ENCODE measurements at places on chromosomes 7 and 10.

DNA sequence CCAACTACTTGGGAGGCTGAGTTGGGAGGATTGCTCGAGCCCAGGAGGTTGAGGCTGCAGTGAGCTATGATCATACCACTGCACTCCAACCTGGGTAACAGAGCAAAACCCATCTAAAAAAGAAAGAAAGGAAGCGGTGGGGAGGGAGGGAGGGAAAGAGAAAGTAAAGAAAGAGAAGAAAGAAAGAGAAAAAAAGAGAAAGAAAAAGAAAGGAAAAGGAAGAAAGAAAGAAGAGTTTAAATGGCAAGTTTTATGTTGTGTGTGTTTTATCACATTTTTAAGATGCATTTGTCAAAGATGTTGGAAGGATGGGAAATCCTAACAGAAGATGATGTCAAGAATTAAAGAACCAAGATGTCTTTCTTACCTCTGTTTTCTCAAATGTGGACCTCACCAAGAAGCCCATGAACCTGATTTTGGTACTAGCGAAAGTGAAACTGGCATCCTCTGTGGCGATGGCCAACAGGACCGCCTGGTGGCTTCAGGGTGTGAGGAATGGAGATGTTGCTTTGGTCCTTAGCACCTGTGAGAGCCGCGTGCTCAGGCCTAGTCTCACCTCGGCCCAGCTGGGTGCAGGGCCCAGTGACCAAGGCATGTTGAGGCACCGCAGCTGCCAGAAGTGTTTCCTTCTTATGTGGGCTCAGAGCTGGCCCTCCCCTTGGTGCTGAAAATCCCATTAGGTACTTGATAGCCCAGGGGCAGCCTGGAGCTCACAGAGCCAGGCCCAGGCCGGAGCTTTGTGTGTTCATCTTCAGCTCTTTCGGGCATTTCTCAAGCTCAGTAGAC lies 9.8 kb downstream of the UCMA start:
- no peak for DNase-seq

DNA sequence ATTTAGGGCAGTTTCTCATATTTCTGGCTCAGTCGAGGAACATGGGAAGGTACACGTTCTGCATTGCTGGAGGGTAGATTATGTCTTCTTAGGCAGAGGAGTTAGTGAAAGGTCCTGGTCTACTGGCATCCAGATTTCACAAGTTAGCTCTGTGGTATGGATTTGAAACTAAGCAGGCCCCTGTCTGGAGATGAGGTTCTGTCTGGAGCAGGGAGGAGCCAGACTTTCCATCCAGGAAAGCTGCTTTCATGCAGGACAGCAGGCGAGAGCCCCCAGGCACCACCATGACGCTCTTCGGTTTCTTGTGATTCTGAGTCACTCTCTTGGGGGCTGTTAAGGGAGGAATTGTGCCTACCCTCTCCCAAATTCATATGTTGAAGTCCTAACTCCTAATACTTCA lies 184.3 kb downstream of the KIAA1217 start:
- DNase-seq: no peak

- DNase-seq: no peak
These were observed 46.6 kb downstream of the CCDC3 start for GRCh38 chr10:12954866-12955265.

GRCh38 chr10:37566332-37566731 lies 291.1 kb downstream of the ZNF248 start:
- no peak for DNase-seq

GRCh38 chr7:98178321-98178720 lies 32.9 kb upstream of the BHLHA15 start:
- no peak for DNase-seq
